Astrocyte (in vitro differentiated cells and primary cell): ENCODE measurements at places on chromosomes 3 and 15.

DNA sequence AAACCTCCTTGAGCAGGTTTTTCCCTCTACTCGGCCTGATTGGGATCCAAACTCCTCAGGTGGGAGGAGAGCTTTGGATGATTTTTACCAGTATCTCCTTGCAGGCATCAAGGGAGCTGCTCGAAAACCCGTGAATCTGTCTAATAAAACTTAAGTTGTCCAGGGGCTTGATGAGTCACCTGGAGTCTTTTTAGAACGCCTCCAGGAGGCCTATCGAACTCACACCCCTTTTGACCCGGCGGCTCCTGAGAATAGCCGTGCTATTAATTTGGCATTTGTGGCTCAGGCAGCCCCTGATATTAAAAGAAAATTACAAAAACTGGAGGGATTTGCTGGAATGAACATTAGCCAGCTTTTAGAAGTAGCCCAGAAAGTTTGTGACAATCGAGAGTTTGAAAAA lies 41.6 kb downstream of the ZBTB11 start:
- H3K27ac ChIP-seq = no peak overlapping the region
- no peaks in the 10 kb centered on the region for H3K4me1 ChIP-seq
- H3K36me3 ChIP-seq = no peaks in the 10 kb centered on the region
- DNase-seq = no peak
- H3K4me3 ChIP-seq = no peak overlapping the region
- H3K27me3 ChIP-seq = no peaks in the 10 kb centered on the region

DNA sequence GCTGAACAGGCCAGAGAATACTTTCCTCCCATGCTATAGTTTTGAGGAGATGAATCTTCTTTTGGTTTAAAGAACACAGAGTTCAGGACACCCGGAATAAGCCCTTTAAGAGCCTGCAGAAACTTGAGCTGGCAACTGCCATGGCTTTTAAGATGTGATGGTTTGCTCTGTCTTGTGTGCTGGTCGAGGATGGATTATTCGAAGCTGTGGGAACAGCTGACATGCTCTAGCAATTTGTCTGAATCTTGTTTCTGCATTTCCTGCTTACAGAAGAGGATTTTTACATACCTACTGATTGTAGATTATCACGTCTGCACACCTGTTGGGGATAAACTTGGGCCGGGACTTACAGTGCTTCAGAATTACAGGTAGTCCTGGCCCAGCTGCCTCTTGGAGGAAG lies 396.9 kb downstream of the LRTM1 start:
- no peak for DNase-seq
- H3K36me3 ChIP-seq = no peaks in the 10 kb centered on the region
- no peak overlapping the region for H3K4me3 ChIP-seq
- H3K4me1 ChIP-seq = peaks cover 5% of the 10 kb centered on the region

- peak overlapping the region; percentile 72 for H3K4me3 ChIP-seq
- H3K27ac ChIP-seq = peak overlapping the region; percentile 47
- peaks cover 12% of the 10 kb centered on the region for H3K4me1 ChIP-seq
Measured at GRCh38 chr3:49164983-49165720, 979 bp downstream of the CCDC71 start.

- H3K27ac ChIP-seq = no peak overlapping the region
- DNase-seq = no peak
- no peak overlapping the region for H3K4me3 ChIP-seq
- H3K27me3 ChIP-seq = no peaks in the 10 kb centered on the region
Measured at GRCh38 chr3:73108750-73109149, 47.3 kb downstream of the EBLN2 start.

DNA sequence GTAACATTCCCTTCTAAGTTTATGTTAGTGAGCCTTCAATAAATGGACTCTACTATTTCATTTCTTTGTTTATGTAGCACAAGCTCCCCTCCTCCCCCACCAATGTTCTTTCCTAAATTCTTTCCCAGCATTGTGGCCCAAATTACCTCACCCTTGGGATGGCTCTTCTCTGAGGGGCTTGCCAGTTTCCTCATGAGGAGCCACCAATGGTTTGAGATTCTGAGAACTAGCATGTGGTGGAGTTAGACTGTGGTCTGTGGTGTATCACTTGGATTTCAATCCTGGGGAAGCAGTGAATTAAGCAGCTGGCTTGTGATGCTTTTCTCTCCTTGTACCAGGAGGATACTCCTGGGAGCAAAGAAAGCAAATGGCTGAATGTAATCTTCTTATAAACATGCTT lies 50.0 kb upstream of the NPHP3 start:
- no peaks in the 10 kb centered on the region for H3K27me3 ChIP-seq
- H3K4me1 ChIP-seq = no peaks in the 10 kb centered on the region
- DNase-seq = no peak
- H3K36me3 ChIP-seq = no peaks in the 10 kb centered on the region
- no peak overlapping the region for H3K4me3 ChIP-seq
- no peak overlapping the region for H3K27ac ChIP-seq
